ENCODE measurements at places on chromosomes 11 and 22.

GRCh38 chr22:41568811-41569210 lies 8.0 kb downstream of the CSDC2 start:
- no peak overlapping the region for H3K4me3 ChIP-seq
- H3K4me1 ChIP-seq, result peaks cover 19% of the 10 kb centered on the region
- H3K27me3 ChIP-seq, result no peaks in the 10 kb centered on the region
- peak overlapping the region; percentile 35 for H3K27ac ChIP-seq

DNA sequence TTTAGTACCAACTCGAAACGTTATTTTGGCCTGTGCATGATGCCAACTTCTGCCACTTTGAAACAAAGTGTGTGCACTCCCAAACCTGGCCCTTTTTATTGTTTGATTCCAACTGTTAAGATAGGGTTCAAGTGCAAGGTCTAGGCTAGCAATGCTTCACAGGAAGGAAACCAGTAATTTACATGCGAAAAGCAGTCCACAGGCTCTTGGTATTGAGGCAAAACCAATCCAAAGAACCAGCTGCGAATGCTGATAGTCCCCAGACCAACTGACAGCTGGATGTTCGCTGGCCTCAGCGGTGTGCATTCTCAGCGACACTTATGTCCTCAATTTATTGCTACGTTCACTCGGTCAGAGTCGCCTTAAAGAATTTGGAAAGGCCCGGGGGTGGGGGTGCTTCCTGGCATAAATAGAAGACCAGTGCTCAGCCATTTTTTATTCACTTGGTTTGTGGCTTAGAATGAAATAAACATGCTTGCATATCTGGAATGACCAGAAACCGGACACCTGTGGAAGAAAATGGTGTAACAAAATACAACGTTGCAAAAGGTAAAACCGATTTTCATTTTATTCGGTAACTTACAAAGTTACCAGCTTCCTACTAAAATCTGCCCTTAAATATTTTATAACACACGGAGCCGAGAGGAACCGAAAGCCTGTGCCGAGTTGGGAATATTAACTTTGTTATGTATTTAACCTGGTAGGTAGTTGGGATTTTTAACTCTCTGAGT lies 1.6 kb downstream of the CPT1A start:
- DNase-seq, result no peak
- H3K4me3 ChIP-seq, result peak overlapping the region; percentile 66
- peaks cover 19% of the 10 kb centered on the region for H3K4me1 ChIP-seq

DNA sequence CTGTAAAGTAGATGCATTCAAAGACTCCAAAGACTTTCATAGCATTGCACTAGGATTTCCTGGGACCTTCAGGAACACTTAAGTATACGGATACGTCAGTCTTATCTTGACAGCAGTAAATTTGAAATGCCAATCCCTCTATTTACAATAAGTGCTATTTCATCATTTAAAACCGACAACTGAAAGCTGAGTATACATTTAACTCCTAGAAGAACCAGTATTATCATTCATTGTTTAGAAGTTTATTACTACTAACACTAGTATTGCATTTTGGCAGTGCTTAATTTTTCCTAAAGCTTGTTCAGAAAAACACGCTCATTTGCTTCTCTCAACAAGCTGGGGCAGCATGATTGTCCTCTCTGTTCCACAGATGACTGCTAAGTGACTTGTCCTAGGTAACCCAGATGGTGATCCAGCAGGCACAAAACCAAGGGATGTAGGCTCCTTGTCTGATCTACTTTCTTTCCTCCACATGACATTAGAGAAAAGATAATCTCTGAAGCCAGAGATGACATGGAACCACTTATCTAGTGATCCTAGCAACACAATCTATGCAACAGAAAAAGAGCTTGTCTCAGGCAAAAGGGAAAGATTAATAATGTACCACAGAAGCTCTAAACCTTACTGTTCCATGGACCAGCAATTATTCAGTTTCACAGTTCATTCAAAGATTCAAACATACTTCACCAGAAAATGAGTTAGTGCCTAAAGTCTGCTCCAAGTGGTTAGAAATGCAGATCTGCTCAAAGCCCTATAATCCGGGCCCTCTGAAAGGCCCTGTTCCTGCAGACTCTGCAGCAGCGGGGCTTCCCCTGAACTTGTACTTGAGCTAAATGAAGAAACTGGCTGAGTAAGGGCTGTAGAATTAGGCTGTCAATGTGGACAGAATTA lies 5.2 kb downstream of the MAML2 start:
- no peaks in the 10 kb centered on the region for H3K27me3 ChIP-seq
- no peak for DNase-seq
- H3K4me3 ChIP-seq, result no peak overlapping the region
- H3K27ac ChIP-seq, result no peak overlapping the region
- H3K4me1 ChIP-seq, result peaks cover 27% of the 10 kb centered on the region
- H3K36me3 ChIP-seq, result no peaks in the 10 kb centered on the region

DNA sequence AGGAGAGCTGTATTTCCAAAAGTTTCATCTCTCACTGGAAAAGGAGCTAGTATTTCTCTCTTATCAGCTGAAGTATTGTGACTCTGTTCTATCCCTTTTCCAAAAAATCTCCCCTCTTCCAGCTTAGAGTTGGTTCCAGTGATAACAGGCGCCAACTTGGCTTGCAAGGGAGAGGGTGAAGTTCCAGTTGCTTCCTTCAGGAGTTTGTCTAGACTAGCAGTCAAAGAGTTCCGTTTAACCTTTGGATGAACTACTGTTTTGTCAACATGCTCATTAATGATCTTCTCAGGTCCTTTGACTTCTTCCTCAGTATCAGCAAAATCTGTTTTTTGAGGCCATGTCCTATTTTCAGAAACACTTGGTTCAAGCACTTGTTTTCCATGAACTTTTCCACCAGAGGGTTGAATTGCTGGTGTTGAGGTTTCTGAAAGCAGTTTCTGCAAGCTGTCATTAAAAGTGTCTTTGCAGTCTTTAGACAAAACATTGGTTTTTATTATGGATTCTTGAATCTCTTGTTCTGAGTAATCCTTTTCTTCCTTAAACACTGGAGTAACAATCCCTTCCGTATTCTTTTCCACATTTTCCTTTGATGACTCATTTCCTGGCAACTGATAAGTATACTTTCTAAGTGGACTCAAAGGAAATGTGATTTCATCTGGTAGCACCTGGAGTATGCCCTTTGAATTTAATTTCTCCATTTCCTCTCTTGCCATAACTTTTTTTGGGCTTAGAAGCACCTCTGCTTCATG lies 39.7 kb upstream of the CCDC89 start:
- DNase-seq, result no peak
- no peaks in the 10 kb centered on the region for H3K36me3 ChIP-seq
- no peaks in the 10 kb centered on the region for H3K27me3 ChIP-seq
- H3K27ac ChIP-seq, result no peak overlapping the region
- H3K4me1 ChIP-seq, result no peaks in the 10 kb centered on the region

- H3K4me1 ChIP-seq, result peaks cover 6% of the 10 kb centered on the region
- DNase-seq, result no peak
- no peak overlapping the region for H3K4me3 ChIP-seq
- no peaks in the 10 kb centered on the region for H3K36me3 ChIP-seq
Observed at GRCh38 chr11:17827006-17827405, 92.4 kb downstream of the KCNC1 start.

- no peak overlapping the region for H3K27ac ChIP-seq
- H3K27me3 ChIP-seq, result no peaks in the 10 kb centered on the region
- DNase-seq, result no peak
- H3K4me3 ChIP-seq, result no peak overlapping the region
- H3K36me3 ChIP-seq, result no peaks in the 10 kb centered on the region
Observed at GRCh38 chr22:31968022-31968421, 23.7 kb downstream of the YWHAH start.

GRCh38 chr11:1131033-1131911 lies 26.5 kb upstream of the MUC5AC start:
- H3K4me1 ChIP-seq, result no peaks in the 10 kb centered on the region
- H3K27ac ChIP-seq, result no peak overlapping the region
- no peaks in the 10 kb centered on the region for H3K27me3 ChIP-seq
- H3K36me3 ChIP-seq, result no peaks in the 10 kb centered on the region

DNA sequence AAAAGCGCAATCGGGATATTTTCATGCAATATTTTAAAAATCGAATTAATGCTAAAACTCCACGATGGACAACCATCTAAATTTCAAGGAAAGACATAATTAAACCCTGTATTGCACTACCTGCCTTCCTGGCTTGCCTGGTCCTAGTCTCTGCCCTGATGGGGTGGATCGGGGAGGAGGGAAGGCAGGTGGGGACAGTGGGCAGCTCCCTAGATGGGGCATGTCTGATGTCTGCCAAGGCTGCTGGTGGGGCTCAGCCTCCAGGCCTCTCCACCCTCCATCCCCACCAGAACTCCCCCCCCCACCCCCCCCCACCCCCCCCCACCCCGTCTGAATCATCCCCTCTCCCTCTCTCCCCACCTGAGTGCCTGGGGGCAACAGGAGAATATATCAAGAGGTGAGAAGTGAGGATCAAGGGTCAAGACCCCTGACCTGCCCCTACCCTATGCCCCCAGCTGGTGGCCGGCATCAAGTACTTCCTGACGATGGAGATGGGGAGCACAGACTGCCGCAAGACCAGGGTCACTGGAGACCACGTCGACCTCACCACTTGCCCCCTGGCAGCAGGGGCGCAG lies 650 bp downstream of the CST6 start:
- no peak overlapping the region for H3K27ac ChIP-seq
- no peaks in the 10 kb centered on the region for H3K27me3 ChIP-seq
- no peak overlapping the region for H3K4me3 ChIP-seq
- no peaks in the 10 kb centered on the region for H3K36me3 ChIP-seq

- H3K4me1 ChIP-seq, result no peaks in the 10 kb centered on the region
- H3K4me3 ChIP-seq, result no peak overlapping the region
- H3K36me3 ChIP-seq, result no peaks in the 10 kb centered on the region
- H3K27me3 ChIP-seq, result no peaks in the 10 kb centered on the region
Observed at GRCh38 chr11:115545581-115546210, 41.5 kb upstream of the CADM1 start.

- DNase-seq, result no peak
- peaks cover 6% of the 10 kb centered on the region for H3K4me1 ChIP-seq
- H3K4me3 ChIP-seq, result peak overlapping the region; percentile 81
- peak overlapping the region; percentile 6 for H3K27ac ChIP-seq
- H3K36me3 ChIP-seq, result no peaks in the 10 kb centered on the region
Observed at GRCh38 chr22:25563761-25564319, 635 bp upstream of the GRK3 start.

GRCh38 chr11:2574043-2574552 lies 125.7 kb downstream of the KCNQ1OT1 start:
- H3K36me3 ChIP-seq, result no peaks in the 10 kb centered on the region
- peak; percentile 27 for DNase-seq
- H3K27me3 ChIP-seq, result no peaks in the 10 kb centered on the region
- no peak overlapping the region for H3K4me3 ChIP-seq

DNA sequence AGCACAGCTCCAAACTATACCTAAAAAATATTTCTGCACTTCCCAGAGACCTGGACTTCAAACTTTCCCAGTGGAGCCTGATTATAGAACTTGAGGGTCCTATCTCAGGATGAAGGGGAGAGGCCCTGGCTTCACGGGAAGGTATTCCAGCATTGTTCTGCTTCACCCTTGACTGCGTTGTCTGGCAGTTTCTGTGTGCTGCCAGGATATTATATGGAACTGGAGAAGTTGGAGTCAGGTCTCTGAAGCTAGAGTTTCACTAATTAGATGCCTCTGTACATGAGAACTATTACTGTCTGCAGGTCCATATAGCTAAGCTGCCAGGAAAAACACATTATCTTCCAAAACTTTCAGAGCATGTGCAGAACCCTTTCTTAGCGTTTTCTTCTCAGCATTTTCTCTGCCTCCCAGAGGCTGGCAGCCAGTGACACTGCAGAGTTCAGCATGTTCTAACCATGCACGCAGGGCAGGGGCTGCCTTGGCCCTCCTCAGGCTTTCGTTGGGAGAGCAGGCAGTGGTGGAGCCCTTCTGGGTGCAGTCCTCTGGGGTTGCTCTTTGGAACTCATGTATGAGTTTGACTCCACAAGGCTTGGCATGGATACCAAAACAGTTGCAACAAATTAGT lies 99.3 kb downstream of the CWC15 start:
- no peak overlapping the region for H3K4me3 ChIP-seq
- H3K4me1 ChIP-seq, result peaks cover 5% of the 10 kb centered on the region
- DNase-seq, result no peak
- H3K27me3 ChIP-seq, result no peaks in the 10 kb centered on the region
- no peak overlapping the region for H3K27ac ChIP-seq

DNA sequence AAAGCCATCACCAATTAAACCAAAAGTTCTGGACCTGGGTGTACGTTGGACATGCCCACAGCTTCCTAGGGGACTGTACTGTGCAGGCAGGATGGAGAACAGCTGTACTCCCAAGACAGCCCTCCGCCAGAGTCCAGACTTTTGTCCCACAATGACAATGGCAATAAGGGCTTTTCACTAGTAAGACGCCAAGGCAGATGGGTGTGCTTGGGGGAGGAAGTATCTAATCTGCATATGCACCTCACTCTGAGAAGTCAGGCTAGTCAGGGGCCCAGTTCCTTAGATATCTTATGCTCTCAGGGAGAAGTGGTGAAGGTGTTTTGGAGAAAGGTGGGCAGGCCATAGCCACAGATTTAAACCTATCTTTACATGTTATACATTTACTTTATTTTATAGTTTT lies 85.1 kb upstream of the USP47 start:
- H3K36me3 ChIP-seq, result no peaks in the 10 kb centered on the region
- H3K4me3 ChIP-seq, result no peak overlapping the region
- no peak for DNase-seq
- no peak overlapping the region for H3K27ac ChIP-seq
- no peaks in the 10 kb centered on the region for H3K4me1 ChIP-seq

- H3K27me3 ChIP-seq, result no peaks in the 10 kb centered on the region
- H3K36me3 ChIP-seq, result no peaks in the 10 kb centered on the region
- peak; percentile 73 for DNase-seq
- H3K4me3 ChIP-seq, result peak overlapping the region; percentile 11
Observed at GRCh38 chr11:73242251-73243092, 24.4 kb downstream of the P2RY2 start.

DNA sequence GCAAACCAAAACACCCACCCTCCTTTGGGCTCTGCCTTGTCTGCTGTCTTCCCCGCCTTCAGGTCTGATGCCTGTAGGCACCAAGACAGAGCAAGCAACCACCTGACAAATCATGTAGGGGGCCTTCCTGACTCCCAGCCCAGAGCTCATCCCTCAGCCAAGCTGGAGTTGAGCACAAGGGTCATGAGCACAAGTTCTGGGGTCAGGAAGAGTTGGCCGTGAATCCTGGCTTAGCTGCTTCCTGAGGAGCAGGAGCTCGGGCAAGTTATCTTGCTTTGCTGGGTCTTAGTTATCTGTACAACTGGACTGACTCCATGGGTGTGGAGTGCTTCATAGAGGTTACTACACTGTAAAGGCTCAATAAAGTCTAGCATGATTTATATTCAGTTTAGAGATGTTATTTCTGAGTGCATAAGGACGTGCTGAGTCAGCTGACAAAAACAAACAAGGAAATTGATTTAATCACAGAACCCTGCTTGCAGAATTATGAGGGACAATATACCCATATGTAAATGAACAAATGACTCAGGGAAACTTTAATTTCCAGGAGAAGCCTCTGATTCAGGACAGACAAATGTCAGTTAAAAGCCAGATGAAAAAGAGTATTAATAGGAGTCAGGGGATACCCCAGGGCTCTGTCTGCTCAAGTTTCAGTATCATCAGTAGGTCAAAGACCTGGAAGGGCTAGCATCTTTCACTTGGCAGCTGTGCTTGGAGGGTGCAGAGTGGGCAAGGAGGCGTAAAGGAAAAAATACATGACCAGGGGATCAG lies 15.0 kb upstream of the APOA1 start:
- DNase-seq, result peak; percentile 74
- H3K27ac ChIP-seq, result peak overlapping the region; percentile 14
- H3K27me3 ChIP-seq, result no peaks in the 10 kb centered on the region
- H3K4me3 ChIP-seq, result no peak overlapping the region
